Skeletal muscle cell (primary cell): ENCODE measurements at places on chromosomes 1 and 21.

DNA sequence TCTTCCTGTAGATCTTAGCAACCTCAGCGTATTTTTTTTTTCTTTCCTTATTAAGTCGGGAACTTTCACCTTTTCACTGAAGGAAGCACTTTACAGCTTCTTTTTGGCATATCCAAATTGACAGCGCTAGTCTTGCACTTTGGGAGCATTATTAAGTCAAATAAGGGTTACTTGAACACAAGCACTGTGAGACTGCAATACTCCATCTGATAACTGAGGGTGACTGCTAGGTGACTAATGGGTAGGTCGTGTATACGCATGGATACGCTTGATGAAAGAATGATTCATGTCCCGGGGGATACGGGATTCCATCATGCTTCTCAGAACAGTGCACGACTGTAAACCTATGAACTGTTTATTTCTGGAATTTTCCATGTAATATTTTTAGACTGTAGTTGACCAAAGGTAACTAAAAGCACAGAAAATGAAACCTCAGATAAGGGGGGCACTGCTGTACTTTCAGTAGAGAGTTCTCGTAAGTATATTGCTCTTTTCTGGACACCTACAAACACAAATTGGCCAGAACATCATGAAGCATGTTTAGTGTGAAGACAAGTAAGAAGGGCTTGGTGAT is 364.7 kb downstream of the SMYD3 start:
- DNase-seq: peak; percentile 93

GRCh38 chr1:154344977-154345837 is 19.9 kb downstream of the ATP8B2 start:
- DNase-seq: no peak

- DNase-seq: no peak
Observed at GRCh38 chr1:16351456-16351993, 755 bp downstream of the FBXO42 start.

DNA sequence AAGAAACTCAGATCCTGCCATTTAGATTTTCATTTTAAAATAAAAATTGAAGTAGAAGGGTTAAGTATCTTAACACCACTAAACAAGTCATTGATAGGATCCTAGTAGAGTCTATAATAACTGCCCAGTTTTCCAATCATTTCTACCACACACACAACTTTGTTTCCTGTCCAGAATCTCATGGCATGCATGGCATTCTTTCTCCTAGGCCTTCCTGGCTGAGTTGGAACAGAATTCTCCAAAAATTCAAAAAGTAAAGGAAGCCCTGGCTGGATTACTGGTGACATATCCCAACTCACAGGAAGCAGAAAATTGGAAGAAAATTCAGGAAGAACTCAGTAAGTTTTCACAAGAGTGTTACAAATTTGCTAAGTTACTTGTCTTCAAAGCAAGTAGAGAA is 111.4 kb upstream of the BMP8A start:
- DNase-seq: no peak

DNA sequence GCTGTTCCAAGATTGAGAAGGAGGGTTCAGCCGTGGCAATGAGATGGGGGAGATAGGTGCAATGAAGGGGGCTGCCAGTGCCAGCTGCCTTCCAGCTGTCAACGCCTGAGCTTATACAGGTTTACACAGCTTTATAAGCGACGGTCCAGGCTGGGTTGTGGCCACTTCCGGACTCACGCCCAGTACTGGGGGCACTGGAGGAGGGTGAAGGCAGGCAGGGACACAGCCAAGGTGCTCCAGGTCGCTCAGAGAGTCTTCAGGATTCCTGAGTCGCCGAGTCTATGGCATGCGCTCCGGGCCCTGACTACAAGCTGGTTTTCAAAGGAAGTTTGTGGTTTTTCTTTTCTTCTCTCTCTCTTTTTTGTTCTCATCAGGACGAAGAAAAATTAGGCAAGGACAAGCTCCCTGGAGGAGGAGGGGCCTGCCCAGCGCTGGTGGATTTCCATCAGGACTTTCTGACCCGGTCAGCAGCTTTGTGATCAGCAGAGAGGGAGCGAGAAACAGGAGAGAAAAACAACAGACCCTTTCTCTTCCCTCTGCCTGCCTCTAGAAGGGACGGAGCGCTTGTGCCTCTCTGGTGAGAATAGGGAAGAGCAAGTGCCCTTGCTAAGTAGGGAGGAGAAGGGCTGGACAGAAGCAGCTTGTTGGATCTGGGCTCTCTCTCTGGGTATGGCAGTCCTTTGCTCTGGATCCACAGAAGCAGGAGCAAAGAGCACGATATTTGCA is at the start of gene MINDY1:
MINDY1 (minus strand) TSS at position 576 of the 726 bp plus-strand sequence. CDS start 4,285 bp downstream, outside the sequence.
- DNase-seq: peak; percentile 70

GRCh38 chr1:72649991-72650390 is 367.7 kb upstream of the NEGR1 start:
- peak; percentile 23 for DNase-seq

DNA sequence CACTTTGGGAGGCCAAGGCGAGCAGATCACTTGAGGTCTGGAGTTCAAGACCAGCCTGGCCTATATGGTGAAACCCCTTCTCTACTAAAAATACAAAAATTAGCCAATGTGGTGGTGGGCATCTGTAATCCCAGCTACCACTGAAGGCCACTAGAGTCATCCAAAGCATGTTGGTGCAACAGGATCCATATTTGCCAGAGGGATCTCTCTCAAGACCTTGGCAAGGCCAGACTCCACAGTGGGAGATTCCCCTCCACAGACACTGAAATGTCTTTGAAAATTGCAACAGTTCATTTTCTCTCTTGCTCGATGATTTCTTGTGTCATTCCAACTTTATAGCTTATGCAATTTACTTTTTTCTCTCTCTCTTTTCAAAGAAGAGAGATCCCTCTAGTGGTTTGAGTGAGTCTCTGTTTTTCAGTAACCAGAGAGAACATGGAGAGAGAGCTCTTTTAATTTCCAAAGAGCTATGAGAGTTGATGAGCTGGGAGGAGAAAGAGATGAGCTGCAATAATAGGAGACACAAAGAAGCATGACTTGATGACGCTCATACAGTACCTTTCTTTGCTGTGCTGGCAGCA is 176.8 kb upstream of the USP25 start:
- DNase-seq: no peak

DNA sequence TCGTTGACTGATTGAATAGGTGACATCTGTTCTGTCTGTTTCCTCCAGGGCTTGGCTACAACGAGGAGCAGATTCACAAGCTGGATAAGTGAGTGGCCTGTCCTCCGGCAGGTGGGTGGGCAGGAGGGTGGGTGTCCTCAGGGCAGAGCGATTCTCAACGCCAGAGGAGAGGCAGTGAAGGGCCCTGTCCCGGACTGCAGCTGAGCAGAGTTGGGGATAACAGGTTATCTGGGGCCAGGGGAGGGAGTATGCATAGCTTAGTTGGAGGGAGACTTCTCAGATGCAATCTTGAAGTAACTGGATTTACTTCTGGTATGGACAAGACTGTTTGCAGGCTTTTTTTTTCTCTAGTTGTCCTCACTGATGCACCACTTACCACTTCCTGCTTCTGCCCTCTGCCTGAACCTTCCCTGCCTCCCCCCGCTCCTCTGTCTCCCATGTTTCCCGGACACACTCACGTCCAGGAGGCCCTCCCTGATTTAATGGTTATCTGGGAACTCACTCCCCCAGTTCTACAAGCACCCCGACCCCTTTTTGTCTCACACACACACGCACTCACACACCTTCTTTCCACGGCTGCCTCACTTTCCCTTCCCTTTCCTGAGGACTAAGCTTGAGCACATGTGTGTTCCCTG is 16.4 kb upstream of the RASSF5 start:
- DNase-seq: no peak

- no peak for DNase-seq
Observed at GRCh38 chr1:85344256-85344694, 67.8 kb upstream of the BCL10 start.

- DNase-seq: peak; percentile 95
Observed at GRCh38 chr1:171141688-171142415, 43.2 kb upstream of the FMO2 start.

DNA sequence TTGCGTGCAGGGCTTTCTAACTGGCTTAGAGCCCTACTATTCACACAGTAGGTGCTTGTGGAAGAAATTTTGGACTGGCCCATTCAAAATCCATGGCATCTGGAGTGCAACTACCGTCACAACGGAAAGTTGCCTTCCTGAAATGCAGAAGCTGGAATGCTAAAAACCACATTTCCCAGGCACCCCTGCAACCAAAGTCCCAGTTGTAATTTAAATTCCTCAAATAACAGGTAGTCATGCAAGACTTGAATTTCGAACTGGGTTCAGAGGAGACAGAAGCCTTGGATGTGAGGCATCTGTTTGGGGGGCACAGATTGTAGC is 186.7 kb downstream of the TOMM20 start:
- DNase-seq: no peak

- no peak for DNase-seq
Observed at GRCh38 chr21:46193829-46194373, 9.6 kb upstream of the SPATC1L start.

DNA sequence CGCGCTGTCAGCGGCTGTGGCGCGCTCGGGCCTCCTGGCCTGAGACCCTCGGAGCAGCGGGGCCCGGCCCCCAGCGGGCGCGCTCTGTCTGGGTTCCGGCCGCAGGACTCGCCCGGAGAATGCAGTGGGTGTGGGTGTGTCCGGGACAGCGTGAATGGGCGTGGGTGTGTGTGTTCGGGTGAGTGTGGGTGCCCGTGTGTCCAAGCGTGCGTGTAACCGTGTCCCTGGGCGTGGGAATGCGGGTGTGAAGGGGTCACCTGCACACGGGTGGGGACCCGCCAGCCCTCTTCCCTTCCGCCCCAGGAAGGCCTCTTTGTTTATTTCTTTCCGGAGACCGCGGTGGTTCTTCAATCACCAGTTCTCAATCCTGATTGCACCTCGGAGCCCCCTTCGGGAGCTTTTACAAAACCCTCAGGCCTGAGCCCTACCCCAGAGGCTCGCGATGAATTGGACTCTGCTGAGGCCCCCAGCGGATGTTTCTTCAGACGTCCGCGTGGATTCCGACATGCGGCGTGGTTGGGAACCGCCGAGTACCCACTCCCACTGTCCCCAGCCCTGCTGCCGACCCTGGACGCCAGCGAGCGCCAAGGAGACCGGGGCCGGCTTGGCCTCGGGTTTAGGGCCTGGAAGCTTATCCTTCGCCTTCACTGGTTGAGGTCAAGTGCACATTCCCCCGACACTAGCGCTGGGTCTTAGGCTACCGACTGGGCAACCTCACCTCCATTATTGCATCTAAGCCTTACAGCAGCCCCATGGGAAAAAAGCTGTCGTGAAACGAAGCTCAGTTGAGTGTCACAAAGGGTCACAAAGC is 19.3 kb downstream of the SERTAD4 start:
- no peak for DNase-seq

DNA sequence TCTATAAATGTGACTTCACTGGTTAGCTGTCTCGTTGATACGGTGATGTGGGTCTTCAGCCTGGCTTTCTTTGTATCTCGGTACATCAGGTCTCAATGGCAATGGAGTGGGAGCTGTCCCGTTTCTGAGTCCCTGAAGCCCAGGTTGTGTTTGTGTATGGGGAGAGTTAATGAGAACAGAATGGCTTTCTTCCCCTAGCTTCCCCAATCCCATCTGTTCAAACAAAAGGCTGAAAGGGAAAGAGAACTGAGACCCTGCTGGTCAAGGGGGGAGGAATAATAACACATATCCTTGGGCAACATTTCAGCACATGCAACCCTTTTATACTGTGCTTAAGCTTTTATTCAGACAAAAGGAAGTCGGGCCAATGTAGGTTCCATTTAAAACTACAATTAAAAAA is 28.4 kb upstream of the CASQ2 start:
- no peak for DNase-seq

DNA sequence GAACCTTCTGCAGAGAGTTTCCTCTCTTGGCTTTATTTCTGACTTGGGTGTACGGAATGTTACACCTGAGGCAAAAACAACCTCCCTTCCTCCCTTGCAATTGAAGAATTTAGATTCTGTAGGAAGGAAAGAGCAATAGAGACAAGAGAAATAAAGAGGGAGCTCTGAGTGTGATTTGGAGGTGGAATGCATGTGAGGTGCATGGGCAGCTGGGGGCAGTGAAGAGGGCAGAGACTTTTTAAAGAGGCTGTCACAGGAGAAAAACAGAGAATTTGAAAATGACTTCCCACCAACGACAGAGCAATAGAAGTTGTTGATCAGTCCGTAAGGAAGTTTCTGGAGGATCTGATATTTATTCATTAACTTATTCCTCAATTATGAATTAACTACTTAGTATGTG is 172.0 kb upstream of the B3GALT2 start:
- DNase-seq: no peak

GRCh38 chr1:176752505-176752904 is 289.5 kb downstream of the PAPPA2 start:
- no peak for DNase-seq

GRCh38 chr1:227943381-227944089 is 4.2 kb downstream of the WNT9A start:
- DNase-seq: no peak

DNA sequence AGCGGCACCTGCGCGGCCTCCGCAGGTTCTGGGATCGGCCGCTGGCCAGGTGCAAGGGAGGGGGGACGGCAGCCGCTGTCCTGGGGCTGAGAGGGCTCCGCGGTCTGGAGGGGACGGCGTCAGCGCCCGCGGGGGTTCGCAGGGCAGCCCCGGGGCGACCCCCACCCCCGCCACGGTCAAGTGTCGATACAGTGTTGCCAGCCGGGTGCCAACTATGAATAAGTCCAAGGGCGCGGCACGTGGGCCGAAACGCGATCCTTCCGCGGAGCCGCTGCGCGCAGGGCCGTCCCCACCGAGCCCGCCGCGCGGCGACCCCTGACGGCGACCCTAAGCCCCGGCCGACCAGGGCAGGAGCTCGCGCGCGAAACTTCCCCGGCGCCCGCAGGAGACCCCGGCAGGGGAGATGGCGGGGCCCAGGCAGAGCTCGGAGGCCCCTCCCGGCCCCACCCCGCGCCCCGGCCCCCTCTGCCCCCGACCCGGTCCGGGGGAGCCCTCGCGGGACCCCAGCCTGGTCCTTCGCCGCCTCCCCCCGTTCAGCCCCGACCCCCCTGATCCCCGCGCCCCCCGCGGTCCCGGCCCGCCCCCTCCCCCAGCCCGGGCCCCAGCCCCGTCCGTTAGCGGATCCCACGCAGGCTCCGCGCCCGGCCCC is 586 bp upstream of the AGPAT3 start:
- DNase-seq: no peak

DNA sequence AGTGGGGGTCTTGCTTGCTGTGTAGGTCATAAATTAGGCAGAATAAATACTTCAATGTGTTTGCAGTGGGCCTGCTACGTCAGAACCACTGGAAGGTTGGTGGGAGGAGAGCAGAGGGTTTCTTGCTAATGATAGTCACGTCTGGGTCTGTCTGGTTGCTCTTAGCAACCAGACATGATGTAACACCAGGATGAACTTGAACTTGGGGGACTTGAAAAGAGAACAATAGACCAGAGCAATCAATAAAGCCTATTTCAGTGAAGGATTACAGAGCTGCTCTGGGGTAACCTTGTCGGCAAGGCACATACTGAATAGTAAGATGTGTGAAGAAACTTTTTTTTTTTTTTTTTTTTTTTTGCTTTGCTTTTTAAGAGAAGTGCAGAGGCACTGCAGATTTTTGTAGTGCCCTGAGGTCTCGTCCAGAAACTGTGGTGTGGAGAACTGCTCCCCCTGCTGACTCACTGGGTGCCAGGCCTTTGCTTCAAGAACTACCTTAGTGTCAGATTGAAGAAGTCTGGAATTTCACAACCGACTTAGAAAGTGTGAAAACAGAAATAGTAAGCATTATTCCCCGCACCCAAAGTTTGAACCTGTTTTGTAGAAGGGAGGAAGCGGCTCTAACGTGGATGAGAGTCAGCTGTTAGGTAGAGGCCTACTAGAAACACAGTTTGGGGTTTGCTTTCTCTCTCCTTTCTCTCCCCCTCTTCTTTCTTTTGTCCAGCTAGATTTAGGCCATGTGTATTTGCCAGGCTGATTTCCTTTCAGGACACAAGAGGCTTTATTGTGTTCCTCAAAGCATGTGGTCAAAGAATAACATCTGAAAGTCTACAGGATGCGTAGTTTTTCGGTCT is 271.6 kb downstream of the TM2D1 start:
- peak; percentile 94 for DNase-seq

GRCh38 chr1:8910914-8911313 is 32.4 kb upstream of the ENO1 start:
- DNase-seq: no peak
